ENCODE measurements at places on chromosomes 13 and 19. TPM values are rescaled to one million over a fixed set of nuclear protein-coding genes. Genes with fewer than 3 reads are reported as not detected.

The CABP5 gene
- total RNA-seq: not detected

The TMEM238 gene
- 0.63 TPM for total RNA-seq

The ATP8B3 gene
- total RNA-seq: 2.4 TPM

The ZNF471 gene
- total RNA-seq: 11.2 TPM

The ZNF229 gene
- 29.5 TPM for total RNA-seq

The CYP2F1 gene
- not detected for total RNA-seq

The CCDC122 gene
- 1.0 TPM for total RNA-seq

The ZIK1 gene
- 6.9 TPM for total RNA-seq

The SH2D3A gene
- not detected for total RNA-seq

The ZFP28 gene
- total RNA-seq: 11.4 TPM

The COX7A1 gene
- total RNA-seq: 73.9 TPM

The URI1 gene
- 63.1 TPM for total RNA-seq

The ZNF763 gene
- 8.2 TPM for total RNA-seq

The VSTM1 gene
- total RNA-seq: not detected

The CEACAM16 gene
- not detected for total RNA-seq

Data from tibial nerve (tissue), 4 donors.